ENCODE measurements at places on chromosomes 13 and 19.

GRCh38 chr13:74131227-74131626 lies 3.0 kb downstream of the KLF12 start:
- H3K4me3 ChIP-seq: peak overlapping the region; percentile 9
- H3K27me3 ChIP-seq: no peaks in the 10 kb centered on the region
- DNase-seq: no peak
- no peak overlapping the region for H3K27ac ChIP-seq

GRCh38 chr19:13301627-13302334 lies 151.6 kb downstream of the IER2 start:
- H3K27ac ChIP-seq: peak overlapping the region; percentile 72
- DNase-seq: no peak
- peaks cover 14% of the 10 kb centered on the region for H3K4me1 ChIP-seq

GRCh38 chr13:30816736-30817135 lies 81.4 kb downstream of the ALOX5AP start:
- peaks cover 36% of the 10 kb centered on the region for H3K27me3 ChIP-seq
- no peaks in the 10 kb centered on the region for H3K36me3 ChIP-seq
- H3K4me1 ChIP-seq: peaks cover 8% of the 10 kb centered on the region
- peak overlapping the region; percentile 54 for H3K27ac ChIP-seq
- H3K4me3 ChIP-seq: no peak overlapping the region

GRCh38 chr13:27605610-27606200 lies 14.6 kb downstream of the LNX2 start:
- peaks cover 30% of the 10 kb centered on the region for H3K4me1 ChIP-seq
- H3K27me3 ChIP-seq: no peaks in the 10 kb centered on the region
- DNase-seq: no peak
- no peak overlapping the region for H3K4me3 ChIP-seq
- no peak overlapping the region for H3K27ac ChIP-seq
- H3K36me3 ChIP-seq: no peaks in the 10 kb centered on the region

- H3K27me3 ChIP-seq: peaks cover 17% of the 10 kb centered on the region
- H3K27ac ChIP-seq: peak overlapping the region; percentile 75
- peaks cover 14% of the 10 kb centered on the region for H3K4me1 ChIP-seq
- DNase-seq: no peak
- peak overlapping the region; percentile 91 for H3K4me3 ChIP-seq
Observed at GRCh38 chr19:54096617-54097106, 3.9 kb downstream of the OSCAR start.

- no peaks in the 10 kb centered on the region for H3K27me3 ChIP-seq
- peaks cover 89% of the 10 kb centered on the region for H3K4me1 ChIP-seq
- peak overlapping the region; percentile 89 for H3K4me3 ChIP-seq
- no peak for DNase-seq
Observed at GRCh38 chr13:99355267-99356011, 48.2 kb upstream of the GPR183 start.

DNA sequence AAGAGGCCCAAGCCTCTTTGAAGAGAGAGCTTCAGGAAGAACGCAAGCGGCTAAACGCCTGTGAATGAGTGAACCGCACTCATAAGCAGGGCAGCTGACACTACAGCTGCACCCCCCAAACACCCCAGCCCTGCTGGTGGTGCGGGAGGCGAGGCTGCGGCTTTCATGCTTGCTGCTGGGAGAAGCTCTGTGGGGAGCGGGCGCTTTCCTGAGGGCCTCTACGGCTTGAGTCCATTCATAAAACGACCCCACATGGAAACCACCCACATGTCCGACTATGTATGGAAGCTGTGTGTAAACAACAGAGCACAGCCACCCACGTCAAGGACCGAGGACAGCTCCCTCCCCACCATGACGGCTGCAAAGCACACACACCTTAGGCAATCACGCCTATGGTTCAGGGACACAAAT lies 5.5 kb downstream of the AP3D1 start:
- peak overlapping the region; percentile 69 for H3K4me3 ChIP-seq
- DNase-seq: no peak
- H3K4me1 ChIP-seq: peaks cover 30% of the 10 kb centered on the region

GRCh38 chr13:28551498-28551895 lies 56.6 kb upstream of the FLT1 start:
- H3K36me3 ChIP-seq: peaks cover 2% of the 10 kb centered on the region
- peaks cover 6% of the 10 kb centered on the region for H3K27me3 ChIP-seq
- no peaks in the 10 kb centered on the region for H3K4me1 ChIP-seq
- no peak overlapping the region for H3K4me3 ChIP-seq

GRCh38 chr19:17658666-17659065 lies 29.5 kb downstream of the UNC13A start:
- H3K4me3 ChIP-seq: no peak overlapping the region
- peaks cover 3% of the 10 kb centered on the region for H3K36me3 ChIP-seq
- H3K4me1 ChIP-seq: peaks cover 7% of the 10 kb centered on the region
- no peak overlapping the region for H3K27ac ChIP-seq

DNA sequence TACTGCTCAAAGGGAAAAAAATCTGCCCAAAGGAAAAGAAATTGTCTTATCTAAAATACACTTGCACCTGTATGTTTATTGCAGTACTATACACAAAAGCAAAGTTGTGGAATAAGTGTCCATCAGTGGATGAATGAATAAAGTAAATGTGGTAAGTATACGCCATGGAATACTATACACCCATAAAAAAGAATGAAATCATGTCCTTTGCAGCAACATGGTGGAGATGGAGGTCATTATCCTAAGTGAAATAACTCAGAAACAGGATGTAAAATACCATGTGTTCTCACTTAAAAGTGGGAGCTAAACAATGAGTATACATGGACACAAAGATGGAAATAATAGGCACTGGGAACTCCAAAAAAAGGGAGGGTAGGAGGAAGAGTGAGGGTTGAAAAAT lies 3.8 kb upstream of the MUC16 start:
- no peak overlapping the region for H3K4me3 ChIP-seq
- H3K27me3 ChIP-seq: peaks cover 36% of the 10 kb centered on the region
- H3K27ac ChIP-seq: no peak overlapping the region
- H3K36me3 ChIP-seq: peaks cover 6% of the 10 kb centered on the region
- no peak for DNase-seq
- H3K4me1 ChIP-seq: no peaks in the 10 kb centered on the region

DNA sequence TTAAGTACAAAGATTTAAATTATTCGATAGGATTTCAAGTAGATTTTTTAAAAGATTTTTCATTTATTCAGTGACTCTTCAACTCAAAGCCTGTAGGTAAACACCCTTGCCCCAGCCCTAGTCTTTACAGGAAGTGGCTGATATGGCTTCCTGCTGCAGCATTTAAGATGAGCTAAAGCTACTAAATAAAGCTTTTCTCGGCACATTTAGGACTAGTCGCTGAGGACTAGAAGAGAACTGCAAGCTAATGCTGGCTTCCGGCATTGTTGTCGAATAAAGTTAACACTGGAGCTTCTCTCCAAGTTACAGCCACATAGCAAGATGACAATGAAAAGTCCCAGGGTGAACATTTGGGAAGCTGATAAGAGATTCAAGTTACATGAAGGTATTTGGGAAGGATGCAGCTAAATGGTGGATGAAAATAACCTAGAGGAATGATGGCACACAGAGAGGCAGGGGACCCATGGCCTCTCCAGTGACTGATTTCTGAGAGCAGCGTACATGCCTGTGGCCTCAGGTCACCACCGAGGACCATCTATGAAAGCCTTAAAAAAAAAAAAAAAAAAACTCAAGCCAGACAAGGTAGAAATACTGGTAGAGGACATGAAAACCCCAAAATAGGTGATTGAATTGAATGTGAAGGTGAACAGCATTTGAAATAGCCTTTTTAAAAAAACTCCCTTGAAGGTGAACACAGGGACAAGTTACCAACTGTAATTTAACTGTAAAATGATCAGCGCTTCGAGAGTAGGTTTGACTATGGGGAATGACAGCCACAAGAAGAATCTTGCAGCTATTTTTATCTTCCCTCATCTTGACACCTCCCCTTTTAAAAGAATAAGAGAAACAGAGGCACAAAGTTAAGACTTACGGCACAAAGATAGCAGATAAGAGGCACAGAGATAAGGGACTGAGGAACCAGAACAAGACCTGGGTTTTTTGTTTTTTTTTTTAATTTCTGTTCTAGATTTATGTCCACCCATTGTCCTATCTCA lies 155.4 kb downstream of the DCT start:
- H3K36me3 ChIP-seq: peaks cover 2% of the 10 kb centered on the region
- H3K4me3 ChIP-seq: peak overlapping the region; percentile 71
- no peak for DNase-seq
- H3K27ac ChIP-seq: peak overlapping the region; percentile 91

DNA sequence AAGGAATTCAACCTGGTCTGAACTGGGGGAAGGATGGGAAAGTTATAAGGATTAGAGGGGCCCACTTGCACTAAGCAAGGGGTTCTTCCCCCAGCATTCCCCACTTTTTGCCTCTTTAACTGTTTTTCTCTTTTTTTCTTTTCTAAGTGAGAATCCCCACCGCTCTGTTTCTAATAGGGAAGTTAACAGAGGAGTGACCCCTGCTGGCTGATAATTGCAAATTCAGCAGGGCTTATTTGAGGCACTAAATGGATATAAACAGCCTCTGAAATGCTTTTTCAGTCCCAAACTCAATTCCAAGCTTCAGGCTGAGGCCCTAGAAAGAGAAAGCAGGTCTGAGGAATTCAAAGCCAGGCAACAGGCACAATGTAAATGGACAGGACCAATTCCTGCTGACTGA lies 38.2 kb upstream of the CEACAM21 start:
- H3K4me1 ChIP-seq: peaks cover 36% of the 10 kb centered on the region
- H3K4me3 ChIP-seq: no peak overlapping the region
- no peak overlapping the region for H3K27ac ChIP-seq
- DNase-seq: no peak

GRCh38 chr13:101730420-101731000 lies 278.0 kb downstream of the ITGBL1 start:
- no peak overlapping the region for H3K4me3 ChIP-seq
- no peak for DNase-seq
- no peaks in the 10 kb centered on the region for H3K27me3 ChIP-seq
- no peaks in the 10 kb centered on the region for H3K4me1 ChIP-seq
- H3K27ac ChIP-seq: no peak overlapping the region
- no peaks in the 10 kb centered on the region for H3K36me3 ChIP-seq

DNA sequence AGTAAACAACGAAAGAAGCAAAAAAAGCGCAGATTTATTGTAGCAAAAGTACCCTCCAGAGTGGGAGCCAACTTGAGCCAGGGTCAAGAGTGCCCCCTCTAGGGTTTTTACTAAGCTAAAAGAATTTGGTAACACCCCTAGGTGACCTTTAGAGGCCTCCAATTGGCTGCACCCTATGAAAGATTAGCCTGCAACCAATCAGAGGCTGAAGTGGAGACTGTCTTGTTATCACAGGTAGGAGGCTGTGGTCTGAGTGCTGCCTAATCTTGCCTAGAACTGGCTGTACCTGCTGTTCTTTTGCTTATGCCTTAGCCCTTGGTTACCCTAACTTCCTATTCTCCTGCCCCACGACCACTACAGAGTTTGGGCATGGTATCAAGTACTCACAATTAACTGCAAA lies 38.3 kb downstream of the ANKRD10 start:
- no peak overlapping the region for H3K4me3 ChIP-seq
- no peak overlapping the region for H3K27ac ChIP-seq
- H3K36me3 ChIP-seq: no peaks in the 10 kb centered on the region
- peaks cover 7% of the 10 kb centered on the region for H3K4me1 ChIP-seq
- H3K27me3 ChIP-seq: peaks cover 12% of the 10 kb centered on the region

- no peak overlapping the region for H3K4me3 ChIP-seq
- H3K4me1 ChIP-seq: no peaks in the 10 kb centered on the region
- H3K27me3 ChIP-seq: peaks cover 15% of the 10 kb centered on the region
- H3K27ac ChIP-seq: no peak overlapping the region
- DNase-seq: no peak
- peaks cover 2% of the 10 kb centered on the region for H3K36me3 ChIP-seq
Observed at GRCh38 chr13:78012046-78012445, 93.4 kb upstream of the EDNRB start.

DNA sequence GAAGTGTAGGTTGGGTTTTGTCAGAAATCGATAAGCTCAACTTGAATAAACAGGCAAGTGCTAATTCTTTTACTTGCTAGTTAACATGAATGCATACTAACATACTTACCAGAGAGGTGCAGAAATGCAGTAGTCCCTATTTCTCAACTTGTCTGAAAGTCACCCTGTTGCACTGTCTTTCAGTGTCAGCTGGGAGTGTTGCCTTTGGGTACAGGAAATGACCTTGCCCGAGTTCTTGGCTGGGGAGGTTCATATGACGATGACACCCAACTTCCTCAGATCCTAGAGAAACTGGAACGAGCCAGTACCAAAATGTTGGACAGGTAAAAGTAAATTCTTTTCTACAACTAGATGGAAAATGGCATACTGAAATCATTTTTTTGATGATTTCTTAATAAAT lies 103.5 kb upstream of the AKAP11 start:
- no peaks in the 10 kb centered on the region for H3K27me3 ChIP-seq
- no peak for DNase-seq
- H3K4me3 ChIP-seq: no peak overlapping the region
- no peak overlapping the region for H3K27ac ChIP-seq
- no peaks in the 10 kb centered on the region for H3K4me1 ChIP-seq

DNA sequence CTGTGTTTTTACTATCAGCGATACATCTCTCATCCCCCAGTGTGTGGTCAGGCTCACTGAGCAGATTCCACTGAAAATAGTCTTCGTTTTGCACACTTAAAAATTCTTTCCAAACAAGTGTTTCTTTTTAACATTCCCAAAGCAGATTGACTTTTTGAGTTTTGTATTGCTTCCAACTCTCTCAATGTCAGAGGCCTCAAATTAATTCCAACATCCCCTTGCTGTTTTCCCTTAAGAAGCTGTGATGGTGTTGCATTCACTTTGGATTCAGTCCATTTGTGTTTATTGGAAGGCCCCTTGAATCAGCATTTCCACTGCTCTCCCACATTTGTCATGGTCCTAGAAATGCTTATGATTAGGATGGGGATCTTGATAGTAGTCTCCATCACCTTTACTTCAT lies 228.7 kb downstream of the KCNRG start:
- H3K4me3 ChIP-seq: no peak overlapping the region
- DNase-seq: no peak
- peaks cover 34% of the 10 kb centered on the region for H3K4me1 ChIP-seq
- no peaks in the 10 kb centered on the region for H3K27me3 ChIP-seq
- no peak overlapping the region for H3K27ac ChIP-seq

DNA sequence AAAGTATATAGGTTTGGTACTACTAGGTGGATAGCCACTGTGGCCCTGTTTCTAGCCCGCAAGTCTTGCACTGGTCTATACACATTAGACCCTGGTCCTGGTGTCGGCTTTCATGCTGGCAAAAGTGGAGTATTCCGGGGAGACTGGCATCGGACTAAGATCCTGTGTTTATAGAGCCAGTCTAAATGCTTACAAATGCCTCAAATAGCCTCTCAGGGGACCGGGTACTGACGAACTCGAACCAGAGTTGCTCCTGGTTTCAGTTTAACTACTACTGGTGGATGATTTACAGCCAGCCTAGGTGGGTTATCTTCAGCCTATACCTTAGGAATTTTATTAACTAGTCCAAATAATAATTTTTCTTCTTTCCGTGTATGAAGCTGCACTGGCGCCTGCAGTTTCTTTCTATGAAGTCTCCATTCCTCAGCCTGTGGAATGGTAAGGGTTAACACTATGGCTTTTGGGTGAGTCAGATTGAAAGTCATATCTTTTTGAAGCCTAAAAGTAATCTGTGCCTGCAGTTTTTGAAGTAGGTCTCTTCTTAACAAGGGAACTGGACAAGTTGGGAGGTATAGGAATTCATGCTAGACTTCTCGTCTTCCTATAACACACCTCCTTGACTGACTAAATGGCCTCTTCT lies 51.3 kb downstream of the OR10H4 start:
- H3K27ac ChIP-seq: peak overlapping the region; percentile 8
- DNase-seq: no peak
- H3K27me3 ChIP-seq: no peaks in the 10 kb centered on the region
- peaks cover 3% of the 10 kb centered on the region for H3K36me3 ChIP-seq
- H3K4me1 ChIP-seq: peaks cover 23% of the 10 kb centered on the region
- peak overlapping the region; percentile 52 for H3K4me3 ChIP-seq

Measured in T-helper 17 cell (primary cell).